ENCODE measurements at places on chromosomes 1 and 21.

DNA sequence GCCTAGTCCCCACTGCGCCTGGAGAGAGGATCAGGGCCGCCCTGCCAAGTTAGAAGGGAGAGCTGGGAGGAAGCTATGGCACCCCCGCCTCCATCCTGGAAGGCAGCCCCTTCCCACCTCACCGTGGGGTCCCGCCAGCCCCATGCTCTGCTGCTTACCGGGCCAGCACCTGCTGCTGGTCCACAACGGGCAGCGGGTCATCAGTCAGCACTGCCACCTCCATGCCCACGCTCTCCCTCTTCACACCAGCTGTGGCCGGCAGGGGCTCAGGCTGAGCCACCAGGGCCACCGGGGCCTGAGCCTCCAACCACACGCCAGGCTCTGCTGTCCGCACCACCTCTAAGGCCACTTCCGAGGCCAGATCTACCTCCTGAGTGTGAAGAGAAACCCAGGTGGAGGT lies 23.5 kb upstream of the DDOST start:
- no peak for DNase-seq

DNA sequence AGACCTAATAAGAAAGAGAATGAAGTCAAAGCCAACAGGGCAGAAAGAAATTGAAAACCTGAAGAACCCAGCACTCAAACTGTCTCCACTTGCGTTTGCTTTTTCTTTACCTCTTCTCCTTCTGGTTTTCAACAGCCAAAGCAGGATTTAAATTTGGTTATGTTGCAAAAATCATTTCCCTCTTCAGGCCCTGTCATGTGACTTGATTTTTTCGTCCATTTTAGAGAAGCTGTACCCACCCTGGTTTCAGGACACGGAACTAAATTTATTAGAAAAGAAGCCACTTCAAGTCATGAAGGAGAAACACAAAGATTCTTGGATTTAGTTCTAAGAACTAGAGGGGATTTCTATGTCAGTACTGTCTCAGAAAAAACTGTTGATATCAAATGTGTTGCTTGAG lies 1.0 kb upstream of the SYNJ1 start:
- DNase-seq = no peak

DNA sequence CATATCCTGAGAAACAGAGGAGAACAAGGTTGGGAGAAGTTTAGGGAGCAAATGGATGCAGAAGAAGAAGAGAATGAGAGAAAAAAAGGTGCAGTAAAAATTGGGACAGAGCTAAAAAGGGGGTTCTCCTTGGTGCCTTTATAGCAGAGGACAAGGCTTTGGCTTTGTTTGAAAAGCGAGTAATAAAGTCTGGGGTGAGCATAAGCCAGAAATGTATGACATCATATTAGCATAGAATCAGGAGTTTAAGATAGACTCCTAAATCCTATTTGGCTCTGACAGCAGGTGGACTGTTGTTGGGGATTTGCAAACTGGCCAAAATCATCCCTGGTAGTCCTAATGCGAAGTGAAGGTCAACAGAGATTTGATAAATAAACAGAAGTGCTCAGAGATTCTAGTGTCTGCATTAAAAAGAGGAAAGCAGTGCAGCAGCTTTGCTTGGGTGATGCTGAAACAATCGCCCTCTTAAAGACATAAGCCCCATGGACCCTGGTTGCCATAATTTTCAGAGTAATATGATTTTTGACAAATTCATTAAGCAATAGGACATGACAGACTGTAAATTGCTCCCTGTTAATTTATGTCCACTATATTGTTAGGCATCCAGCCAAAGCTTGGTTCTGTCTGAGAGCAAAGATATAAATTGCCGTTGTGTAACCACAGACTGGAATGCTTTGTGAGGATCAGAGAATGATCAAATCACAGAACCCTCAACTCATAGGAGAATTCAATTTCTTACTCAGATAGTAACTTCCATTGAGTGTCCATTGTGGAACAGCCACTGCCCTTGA lies 385.0 kb upstream of the NFIA start:
- no peak for DNase-seq

DNA sequence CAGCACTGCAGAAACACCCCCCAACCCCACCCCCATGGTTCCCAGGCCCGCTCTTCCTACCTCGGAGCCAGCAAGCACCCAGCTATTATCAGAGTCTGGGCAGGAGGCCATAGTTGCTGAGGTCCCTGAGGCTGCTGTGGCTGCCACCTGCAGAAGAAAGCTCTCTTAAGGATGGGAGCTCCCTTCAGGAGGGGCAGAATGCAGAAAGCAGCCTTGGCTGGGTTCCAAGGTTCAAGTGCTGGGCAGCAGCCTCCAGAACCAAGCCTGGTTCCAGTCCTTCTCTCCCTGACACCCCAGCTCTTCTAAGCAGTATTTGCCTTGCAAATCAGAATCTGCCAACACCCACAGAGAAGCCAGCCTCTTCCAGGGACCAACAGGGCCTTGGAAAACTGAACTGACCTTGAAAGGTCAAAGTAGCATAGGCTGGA lies 2.3 kb downstream of the PBXIP1 start:
- DNase-seq = no peak

DNA sequence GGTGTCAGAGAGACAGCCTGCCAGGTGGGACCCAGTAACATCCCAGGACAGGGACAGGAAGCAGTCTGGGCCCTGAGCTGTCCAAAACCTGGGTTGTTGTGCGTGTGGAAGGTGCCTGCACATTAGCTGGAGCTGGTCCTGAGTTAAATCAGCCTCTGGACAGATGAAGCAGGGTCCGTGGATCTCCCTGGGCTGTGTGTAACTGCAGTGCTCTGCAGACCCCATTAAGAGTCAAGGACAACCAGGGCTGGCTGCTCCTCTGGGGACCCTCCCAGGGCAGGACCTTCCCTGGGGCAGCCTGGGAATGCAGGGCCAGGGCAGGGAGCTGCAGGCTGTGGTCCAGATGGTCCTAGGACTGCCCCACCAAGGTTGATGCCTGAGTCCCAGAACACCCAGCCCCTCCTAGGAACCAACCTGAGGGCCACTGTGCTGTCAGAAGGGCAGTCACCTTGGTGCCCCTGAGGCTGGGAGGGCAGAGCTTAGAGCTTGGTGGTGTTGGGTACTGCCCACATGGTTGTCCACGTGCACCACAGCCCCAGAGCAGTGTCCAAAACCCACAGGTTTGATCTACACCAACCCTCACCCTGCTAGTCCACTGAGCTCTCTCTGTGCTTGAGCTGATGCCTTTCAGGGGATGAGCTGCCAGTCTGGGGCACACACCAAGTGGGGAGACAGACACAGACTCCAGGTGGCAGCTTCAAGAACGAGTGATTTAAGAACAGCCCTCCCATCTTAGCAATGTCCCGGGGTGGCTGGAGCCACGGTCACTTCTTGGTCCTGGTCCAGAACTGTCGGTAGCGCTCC lies 2.9 kb downstream of the MRPL55 start:
- DNase-seq = no peak

- no peak for DNase-seq
These were observed 135.3 kb downstream of the ADSS2 start for GRCh38 chr1:244316407-244316806.

- no peak for DNase-seq
These were observed 61.6 kb downstream of the SLX9 start for GRCh38 chr21:45001134-45002095.

DNA sequence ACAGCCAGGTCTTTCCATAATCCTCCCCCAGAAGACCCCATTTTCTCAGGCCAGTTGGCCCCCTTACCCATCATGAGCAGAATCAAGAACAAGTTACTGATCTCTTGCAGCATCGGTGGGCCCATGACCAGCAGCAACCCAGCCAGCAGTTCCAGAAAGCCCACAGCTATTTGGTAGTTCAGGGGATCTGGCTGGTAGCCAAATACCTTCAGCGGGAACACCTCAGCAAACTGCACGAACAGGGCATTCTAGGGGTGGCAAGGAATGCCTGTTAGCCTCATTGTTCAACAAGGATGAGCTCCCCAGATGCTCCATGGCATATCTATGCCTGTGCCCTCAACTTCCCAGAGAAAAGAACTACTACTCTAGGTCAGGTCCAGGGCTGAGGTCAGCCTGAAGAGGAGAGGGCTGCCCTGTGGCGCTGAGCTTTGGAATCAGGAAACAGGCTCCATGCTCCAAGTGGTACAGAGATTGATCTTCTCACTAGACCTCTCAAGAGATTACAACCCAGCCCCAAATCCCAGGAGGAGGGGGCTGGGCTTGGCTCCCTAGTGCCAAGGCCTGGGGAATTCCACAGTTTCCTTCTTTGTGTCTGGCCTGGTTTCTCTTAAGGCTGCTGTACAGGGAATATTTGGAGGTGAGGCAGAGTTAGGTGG lies 1.3 kb downstream of the TMEM35B start:
- no peak for DNase-seq

DNA sequence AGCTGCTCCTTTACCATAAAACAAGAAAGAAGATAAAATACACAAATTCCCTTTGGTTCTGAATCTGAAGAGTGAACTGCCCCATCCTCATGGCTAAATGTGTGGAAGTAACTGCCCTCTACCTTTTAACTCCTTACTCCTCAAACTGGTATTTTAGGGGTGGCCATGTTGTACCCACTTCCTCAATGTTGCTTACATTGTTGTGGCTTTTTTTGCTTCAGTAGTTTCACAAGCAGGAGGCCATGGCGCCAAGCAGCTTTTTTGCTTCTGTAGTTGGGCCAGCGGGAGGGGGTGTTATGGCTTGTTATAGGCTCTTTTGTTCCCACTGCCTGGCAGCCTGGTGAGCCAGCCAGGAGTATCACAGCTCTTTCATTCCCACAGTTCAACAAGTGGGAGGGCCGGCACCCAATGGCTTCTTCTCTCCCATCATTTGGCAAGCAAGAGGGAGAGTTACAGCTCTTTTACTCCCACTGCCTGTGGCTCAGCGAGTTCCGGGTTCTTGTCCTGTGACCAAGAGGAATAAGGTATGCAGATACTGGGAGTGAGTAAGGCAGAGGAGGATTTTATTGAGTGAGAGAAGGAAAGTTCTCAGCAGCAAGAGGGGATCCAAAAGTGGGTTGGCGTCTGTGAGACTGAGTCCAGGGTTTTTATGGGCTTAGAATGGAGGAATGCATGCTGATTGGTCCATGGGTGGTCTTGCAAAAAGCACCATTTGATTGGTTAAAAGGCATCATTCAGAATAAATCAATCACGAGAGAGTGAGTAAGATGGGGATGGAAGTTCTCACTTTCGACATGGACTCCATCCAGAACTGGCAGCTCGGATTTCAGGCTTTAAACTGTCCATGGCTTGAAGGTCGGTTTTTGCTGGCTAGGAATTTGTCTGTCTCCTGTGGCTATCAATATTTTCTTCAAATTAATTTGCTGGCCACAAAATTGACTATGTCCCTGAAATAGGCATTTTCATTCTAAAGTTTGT lies 429.6 kb downstream of the HLX start:
- DNase-seq = no peak

- no peak for DNase-seq
These were observed 158.2 kb downstream of the PBX1 start for GRCh38 chr1:164716992-164717703.

GRCh38 chr1:162765788-162766187 lies 24.7 kb upstream of the HSD17B7 start:
- DNase-seq = no peak

DNA sequence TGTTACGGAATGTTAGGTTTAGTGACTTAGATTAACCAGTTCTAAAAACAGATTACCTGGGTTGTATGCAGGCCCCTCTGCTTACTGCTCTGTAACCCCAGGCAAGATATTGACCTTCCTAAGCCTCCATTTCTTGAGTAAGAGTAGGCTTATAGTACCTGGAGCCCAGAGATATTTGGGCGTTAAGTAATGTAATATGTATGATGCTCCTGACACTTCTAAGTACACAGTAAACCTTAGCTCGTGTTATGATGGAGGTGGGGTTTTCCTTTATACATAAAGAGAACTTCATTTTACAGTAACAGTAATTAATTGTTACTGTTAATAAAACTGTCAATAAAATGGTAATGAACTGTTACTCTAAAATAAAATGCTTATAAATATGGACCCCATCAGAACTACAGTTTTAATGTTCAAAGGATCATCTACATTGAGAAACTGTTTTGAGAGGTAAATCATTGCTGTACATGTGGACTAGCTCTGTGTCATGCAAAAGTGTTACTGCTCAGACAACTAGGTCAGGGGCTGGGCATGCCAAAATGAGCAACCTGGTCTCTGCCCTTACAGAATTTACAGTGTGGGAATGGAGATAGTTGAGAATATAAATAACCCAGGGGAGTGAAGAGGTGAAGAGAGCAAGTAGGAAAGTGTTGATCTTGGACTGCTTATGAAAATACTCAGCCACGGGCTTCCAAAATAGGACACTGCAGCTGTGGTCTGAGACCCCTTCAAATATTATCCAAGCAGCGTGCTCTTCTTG lies 26.6 kb downstream of the LRRC8C start:
- DNase-seq = no peak

- no peak for DNase-seq
These were observed 147.0 kb downstream of the PLPP3 start for GRCh38 chr1:56432166-56432971.

- no peak for DNase-seq
These were observed 5.8 kb downstream of the MAGI3 start for GRCh38 chr1:113396102-113396501.

DNA sequence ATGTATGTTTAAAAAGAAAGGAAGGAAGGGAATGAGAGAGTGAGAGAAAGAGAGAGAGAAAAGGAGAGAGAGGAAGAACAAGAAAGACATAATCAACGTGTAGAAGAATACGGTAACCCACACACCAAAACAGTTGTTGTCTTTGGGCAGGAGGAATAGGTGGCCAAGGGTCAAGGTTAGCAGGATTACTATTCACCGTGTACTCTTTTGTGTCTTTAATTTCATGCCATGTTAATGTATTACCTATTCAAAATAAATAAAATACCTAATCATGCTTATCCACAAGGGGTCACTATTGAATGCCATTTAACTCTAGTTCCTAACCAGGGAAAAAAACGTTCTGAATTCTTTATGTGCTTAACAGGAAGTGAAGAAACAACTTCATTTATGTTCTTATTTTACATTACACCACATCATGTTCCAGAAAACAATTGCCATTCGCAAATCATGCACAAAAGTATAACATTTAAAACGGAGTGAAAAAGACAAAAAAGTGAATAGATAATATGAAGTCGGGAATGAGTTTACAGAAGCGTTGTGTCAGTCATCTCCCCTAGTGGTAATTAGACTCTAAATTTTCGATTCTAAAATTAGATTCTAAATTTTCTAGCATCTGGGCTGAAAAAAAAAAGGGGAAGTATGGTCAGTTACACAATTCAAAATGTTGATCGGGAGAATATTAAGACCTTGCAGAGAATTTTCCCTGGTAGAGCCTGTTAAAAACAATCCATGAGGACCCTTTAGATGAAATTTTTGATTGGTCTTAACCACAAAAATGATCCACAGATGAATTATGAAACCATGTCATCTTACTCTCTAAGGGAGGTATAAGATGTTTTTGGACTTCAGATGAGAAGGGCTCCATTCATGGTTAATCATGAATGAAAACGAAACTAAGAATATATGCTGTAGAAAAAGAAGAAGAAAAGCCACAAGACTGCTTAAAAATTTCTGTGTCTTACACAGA lies 700 bp upstream of the KMO start:
- peak; percentile 57 for DNase-seq
